ENCODE measurements at places on chromosomes 5 and 9. TPM values are rescaled to one million over a fixed set of nuclear protein-coding genes. Genes with fewer than 3 reads are reported as not detected.
A peak's percentile ranks its signal among the peaks of the same experiment; 100 is the strongest.

DNA sequence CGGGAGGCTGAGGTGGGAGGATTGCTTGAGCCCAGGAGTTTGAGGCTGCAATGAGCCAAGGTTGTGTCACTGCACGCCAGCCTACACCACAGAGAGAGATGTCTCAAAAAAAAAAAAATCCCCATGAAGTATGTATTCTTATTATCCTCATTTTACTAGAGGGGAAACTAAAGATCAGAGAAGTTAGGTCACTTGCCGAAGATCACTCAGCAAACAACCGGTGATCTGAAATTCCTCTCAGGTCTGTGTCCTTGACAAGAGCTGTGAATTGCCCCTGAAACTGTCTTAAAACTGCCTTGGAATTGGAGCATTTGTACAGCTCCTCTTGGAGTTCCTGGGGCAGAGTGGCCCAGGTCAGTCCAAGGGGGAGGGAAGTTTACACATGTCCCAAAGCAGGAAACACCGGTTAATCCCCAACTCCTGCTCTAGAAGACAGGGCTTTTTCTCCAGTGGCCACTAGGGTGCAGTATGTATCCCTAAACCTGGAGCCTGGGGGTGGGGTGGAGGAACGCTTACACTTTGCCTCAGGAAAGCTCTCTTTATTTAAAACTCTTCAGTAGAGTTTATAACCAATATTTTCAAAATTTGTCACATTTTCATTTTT, 27.6 kb downstream of the AQP7 start:
- H3K36me3 ChIP-seq, result no peaks in the 10 kb centered on the region
- DNase-seq, result peak; percentile 78
- no peak overlapping the region for H3K27ac ChIP-seq
- H3K4me3 ChIP-seq, result no peak overlapping the region
- H3K27me3 ChIP-seq, result no peaks in the 10 kb centered on the region
- H3K4me1 ChIP-seq, result no peaks in the 10 kb centered on the region

GRCh38 chr5:141743866-141744272, 61.8 kb upstream of the ARAP3 start:
- H3K4me1 ChIP-seq, result no peaks in the 10 kb centered on the region
- H3K4me3 ChIP-seq, result no peak overlapping the region
- H3K27ac ChIP-seq, result no peak overlapping the region
- no peaks in the 10 kb centered on the region for H3K27me3 ChIP-seq
- DNase-seq, result no peak

GRCh38 chr9:90942555-90942954, 140.9 kb downstream of the SYK start:
- no peaks in the 10 kb centered on the region for H3K36me3 ChIP-seq
- H3K4me3 ChIP-seq, result no peak overlapping the region
- no peak overlapping the region for H3K27ac ChIP-seq
- no peaks in the 10 kb centered on the region for H3K27me3 ChIP-seq
- DNase-seq, result no peak

- H3K27me3 ChIP-seq, result no peaks in the 10 kb centered on the region
- no peak for DNase-seq
- H3K36me3 ChIP-seq, result peaks cover 2% of the 10 kb centered on the region
- no peaks in the 10 kb centered on the region for H3K4me1 ChIP-seq
Measured at GRCh38 chr9:132690696-132691095, 20.4 kb downstream of the GTF3C4 start.

- DNase-seq, result no peak
- no peak overlapping the region for H3K27ac ChIP-seq
- no peaks in the 10 kb centered on the region for H3K4me1 ChIP-seq
- H3K4me3 ChIP-seq, result no peak overlapping the region
Measured at GRCh38 chr5:156423597-156423996, 96.6 kb downstream of the SGCD start.

Gene LCN1
- total RNA-seq, result not detected

Gene CYSRT1
- total RNA-seq, result not detected

Gene LECT2
- total RNA-seq, result not detected

Gene PPIC
- total RNA-seq, result 71.1 TPM

Gene FAM221B
- total RNA-seq, result not detected

Data from aorta (tissue), 5 donors.